ENCODE measurements at places on chromosomes 1 and 21.

DNA sequence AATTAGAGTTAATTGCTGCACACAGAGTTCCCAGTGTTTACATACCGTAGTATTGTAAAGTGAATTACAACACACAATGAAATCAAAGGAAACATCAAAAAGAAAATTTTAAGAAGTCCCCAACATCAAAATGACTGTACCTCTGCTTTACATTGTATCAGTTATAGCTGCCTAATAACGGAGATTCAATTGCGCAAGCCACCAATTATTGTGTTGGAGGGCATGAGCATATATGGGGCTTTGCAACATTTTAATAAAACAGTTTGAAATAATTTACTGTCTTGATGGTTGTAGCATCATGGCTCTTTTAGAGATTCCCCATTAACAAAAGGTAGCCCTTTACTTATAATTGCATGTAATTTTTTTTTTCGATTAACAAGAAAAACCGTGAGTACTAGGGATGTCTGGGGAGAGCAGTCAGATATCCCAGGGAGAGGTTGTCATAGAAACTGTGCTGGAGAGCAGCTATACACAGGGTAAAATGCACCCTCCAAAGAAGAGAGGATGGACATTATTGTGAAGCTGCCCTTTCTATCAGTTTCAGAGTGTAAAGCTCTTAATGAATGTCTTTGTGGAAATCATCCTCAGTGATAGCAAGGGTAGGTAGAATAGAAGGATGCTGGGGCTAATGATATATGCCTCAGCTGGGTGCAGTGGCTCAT is 55.9 kb upstream of the BTG3 start:
- no peak for DNase-seq

- no peak for DNase-seq
These were observed 53.8 kb upstream of the MROH9 start for GRCh38 chr1:170881268-170882265.

GRCh38 chr1:233859446-233859845 is 45.0 kb upstream of the SLC35F3 start:
- no peak for DNase-seq

- no peak for DNase-seq
These were observed 609 bp upstream of the ATF3 start for GRCh38 chr1:212607913-212608391.

- no peak for DNase-seq
These were observed 20.0 kb downstream of the SLC16A4 start for GRCh38 chr1:110370827-110371226.

GRCh38 chr1:151371370-151372057 is 991 bp downstream of the SELENBP1 start:
- no peak for DNase-seq

DNA sequence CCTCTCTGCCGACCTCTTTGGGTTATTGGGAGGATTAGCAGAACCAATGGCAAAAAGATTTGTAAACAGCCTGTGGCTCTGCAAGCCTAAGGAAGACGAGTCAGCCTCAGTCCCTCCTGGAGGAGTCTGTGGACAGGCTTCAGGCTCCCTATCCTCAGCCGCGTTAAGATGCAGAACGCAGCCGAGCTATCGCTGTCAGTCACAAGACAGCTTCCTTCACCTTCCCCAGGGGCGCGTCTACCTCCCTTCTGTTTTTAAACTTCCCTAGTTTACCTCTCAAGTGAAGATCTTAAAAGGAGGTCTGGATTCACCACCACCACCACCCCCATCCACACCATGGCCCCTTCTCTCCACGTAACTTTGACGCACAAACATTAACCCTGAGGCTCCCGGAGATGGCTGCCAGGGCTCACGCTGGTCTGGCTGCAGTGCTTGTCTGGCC is 738 bp downstream of the CAMK1G start:
- no peak for DNase-seq

All from stimulated activated CD4-positive, alpha-beta T cell treated with anti-CD3 and anti-CD28 coated beads, Interleukin-1b, Interleukin-23, amount 100 ng/mL, for 1 hour (primary cell).